Activated T-cell treated with anti-CD3 and anti-CD28 coated beads, Interleukin-2, amount 50 U/mL, for 1 hour (primary cell): ENCODE measurements at places on chromosomes 7 and 10.
A peak's percentile ranks its signal among the peaks of the same experiment; 100 is the strongest.

DNA sequence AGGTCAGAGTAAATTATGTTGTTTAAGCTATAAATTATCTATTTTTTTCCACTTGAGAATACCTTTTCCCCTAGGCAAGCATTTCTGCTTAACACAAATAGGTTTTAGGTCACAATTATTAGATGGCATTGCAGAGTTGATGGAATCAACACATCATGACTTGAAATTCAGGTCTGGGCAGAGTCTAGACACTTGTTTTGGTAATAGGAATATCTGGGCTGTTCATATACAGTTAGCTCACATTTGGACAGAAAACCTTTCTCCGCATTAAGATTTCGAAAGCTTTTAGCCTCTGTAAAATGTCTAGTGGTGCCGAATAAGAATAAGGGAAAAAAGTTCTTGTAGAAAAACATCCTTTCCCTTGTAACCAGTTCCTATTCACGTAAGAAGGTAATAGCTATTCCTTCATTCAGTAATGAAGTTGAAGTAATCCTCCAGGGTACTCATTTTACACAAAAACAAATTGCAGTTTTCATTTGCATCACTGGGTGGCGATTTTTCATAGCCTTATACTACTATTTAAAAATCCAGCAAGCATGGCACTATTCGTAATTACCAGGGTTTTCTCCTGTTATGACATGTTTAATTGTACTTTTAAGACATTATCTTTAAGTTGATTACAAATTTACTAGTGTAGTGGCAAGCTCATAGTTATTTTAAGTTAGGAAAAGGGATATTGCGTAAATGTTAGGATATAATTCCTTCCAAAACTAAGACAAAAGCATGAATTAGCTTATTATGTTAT lies 37.0 kb downstream of the RPA3 start:
- DNase-seq = no peak

GRCh38 chr7:123183431-123183830 lies 16.3 kb downstream of the SLC13A1 start:
- DNase-seq = no peak

GRCh38 chr7:151095123-151095797 lies 9.0 kb downstream of the AGAP3 start:
- DNase-seq = no peak

DNA sequence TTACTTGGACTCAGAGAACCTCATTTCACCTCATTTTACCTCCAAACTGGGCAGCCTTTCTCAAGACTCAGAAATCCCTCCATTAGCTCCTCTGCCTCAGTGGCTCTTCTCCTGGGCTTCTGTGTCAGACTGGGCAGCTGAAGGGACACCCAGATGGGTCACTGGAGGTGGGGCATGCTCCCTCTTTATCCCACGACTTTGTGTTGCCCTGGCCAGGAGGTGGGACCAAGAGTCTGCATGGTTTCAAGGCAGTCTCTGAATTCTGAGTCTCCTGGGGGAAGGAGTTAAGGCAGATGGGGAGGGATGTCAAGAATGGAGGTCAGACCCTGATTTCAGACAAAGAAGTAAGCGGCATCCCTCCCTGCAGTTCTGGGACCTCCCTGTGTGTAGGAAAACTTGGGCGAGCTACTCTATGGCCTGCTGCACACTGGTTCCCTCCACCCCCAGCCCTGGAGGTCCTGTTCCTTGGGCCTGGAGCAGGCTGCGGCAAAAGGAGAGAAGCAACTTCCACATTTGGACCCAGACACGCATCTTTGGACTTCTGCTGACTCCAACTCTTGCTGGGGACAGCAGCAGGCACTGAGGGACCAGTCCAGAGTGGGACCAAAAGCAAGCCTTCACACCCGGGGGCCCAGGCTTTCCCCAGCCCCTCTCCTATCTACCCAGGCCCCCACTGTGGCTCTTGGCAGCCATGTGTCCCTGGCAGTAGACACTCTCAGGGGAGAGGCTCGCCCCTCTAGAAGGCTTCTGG lies 10.8 kb downstream of the POLL start:
- DNase-seq = no peak

- no peak for DNase-seq
Observed at GRCh38 chr10:92274071-92274470, 16.8 kb downstream of the CPEB3 start.

DNA sequence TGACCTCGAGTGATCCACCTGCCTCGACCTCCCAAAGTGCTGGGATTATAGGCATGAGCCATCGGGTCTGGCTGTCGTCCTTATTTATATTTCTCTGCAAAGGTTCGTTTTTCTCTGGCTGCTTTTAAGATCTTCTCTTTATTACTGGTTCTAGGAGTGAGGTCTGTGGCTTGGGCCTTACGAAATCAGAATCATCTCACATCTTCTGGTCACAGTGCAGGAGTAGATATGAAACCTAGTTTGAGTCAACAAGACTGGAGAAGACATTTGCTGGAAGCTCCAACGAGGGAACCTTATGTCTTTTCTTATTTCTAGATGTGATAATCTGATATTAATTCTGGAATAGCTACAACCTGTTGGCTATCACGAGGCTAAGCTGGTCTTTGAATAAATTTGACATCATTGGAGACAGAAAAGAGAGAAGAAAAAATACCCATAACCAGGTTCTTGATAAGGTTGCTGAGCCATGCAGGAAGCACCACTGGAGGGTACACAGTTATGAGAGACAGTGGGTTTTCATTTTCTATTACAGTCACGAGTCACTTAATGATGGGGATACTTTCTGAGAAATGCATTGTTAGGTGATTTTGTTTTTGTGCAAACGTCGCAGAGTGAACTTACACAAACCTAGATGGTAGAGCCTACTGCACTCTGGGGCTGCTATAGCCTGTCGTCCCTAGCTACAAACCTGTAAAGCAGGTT lies 25.6 kb upstream of the IL15RA start:
- no peak for DNase-seq

DNA sequence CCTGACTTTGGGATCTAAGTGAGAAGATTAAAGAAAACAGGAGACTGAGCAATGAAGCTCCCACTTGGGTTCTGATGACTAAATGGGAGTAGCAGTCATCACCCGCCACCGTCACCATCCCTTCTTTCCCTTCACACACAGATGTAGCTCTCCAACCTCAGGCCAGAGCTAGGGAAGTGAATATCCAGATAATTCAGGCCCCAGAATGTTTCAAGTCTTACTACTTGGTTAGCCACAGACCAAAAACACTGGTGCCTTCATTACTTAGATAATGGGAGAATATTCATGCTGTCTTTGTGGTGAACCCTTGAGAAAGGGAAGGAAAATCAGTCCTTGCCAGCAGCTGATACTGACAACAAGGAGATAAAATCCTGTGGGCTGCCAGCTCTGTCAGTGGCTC lies 100.7 kb downstream of the OSBPL3 start:
- no peak for DNase-seq

- DNase-seq = no peak
Observed at GRCh38 chr10:100229819-100230422, 525 bp upstream of the CHUK start.

DNA sequence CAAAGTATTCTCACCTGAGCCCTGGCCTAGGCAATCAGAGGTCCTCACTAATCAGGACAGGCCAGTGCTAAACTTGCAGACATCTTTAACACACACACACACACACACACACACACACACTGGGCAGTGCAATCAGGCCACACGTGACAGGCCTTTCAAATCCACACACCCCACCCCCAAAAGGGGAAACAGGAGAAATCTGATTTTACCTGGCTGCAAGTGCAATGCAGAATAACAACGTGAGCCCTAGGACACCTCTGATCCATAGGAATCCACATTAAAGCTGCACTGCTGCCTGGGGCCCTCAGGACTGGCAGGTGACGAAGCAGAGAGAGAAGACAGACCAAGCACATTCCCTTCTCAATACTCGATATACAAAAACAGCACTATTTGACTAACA lies 218.9 kb downstream of the FAM107B start:
- peak; percentile 18 for DNase-seq

DNA sequence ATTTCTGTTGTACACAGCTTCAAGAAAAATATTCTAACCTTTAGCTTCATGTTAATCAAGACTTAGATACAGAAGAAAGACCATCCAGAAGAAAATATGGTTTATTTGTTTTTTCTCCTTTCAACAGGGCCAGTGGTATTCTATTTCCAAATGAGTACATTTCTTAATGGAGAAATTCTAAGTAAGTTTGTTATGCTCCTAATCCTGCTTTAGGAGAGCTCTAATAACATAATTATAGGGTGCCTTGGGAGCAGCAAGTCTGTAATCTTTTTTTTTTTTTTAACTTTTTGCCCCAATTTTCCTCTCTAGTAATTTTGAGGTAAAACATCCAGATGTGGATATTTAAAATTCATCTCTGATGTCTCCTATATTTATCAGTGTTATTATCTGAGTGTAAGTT lies 98.1 kb downstream of the ADD3 start:
- no peak for DNase-seq

DNA sequence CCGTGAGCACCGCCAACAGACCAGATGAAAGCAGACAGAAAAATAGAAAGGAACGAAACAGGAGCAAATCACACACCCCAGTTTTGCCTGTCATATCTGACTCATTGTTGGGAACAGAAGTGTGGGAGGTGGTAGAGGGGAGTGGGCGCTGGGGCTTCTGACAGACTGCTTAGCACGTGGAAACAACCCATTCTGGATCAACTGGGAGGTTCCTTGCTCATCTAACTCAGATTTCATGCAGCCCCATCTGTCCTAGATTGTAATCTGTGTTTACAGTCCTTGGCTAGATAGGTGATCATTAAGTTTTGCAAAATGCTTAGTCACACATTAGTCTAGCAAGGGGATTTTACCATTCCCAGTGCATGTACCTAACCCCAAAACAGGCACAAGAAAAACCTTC lies 154.1 kb downstream of the NRP1 start:
- DNase-seq = no peak

- no peak for DNase-seq
Observed at GRCh38 chr10:70785190-70785589, at the start of gene TBATA. Gene TBATA (minus strand): TSS chr10:70785377. CDS start chr10:70783379, 1,998 bp downstream.

- DNase-seq = no peak
Observed at GRCh38 chr10:73948947-73949633, 38.2 kb downstream of the PLAU start.

- no peak for DNase-seq
Observed at GRCh38 chr10:32047881-32048280, 8.3 kb downstream of the KIF5B start.

DNA sequence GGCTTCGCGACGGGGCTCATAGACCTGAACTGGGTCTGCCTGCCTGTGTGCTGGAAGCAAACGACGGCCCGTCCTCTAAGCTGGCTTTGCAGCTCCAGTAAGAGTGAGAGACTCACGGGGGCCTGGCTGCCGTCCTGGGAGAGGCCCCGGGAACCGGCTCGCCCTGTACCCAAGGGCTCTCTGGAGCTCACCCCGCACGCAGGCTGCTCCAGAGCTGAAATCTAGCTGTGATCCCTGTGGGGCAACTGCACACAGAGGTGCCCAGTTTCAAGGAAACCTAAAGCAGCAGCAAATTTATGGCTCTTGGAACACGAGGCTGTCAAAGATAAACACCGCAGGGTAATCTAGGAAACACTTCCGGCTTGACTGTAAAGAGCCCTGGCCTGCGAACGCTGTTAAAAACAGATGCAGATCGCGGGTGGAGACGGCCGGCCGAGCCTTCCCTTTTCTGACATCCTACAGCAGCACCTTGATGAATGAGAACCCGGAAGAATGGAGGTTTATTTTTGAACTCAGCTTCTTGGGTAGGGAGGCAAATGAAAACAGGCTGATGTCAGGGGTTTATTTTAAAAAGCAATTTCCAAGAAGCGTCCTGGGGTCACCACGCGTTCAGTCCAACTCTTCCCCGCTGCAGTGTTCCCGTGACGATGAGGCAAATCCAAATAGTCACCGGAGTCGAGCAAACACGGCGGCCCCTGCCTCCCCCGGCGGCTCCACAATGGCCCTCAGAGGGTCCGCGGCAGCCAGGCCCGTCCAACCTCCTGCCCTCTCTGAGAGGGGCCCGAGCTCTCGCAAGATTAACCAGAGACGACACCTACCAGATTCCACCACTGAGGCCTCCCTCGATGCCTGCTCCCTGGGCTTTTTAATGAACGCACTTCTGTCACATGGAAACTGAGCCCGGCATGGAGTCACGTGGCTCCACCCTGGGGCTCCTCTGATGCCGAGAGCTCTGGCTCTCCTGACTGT lies 29.6 kb downstream of the AMZ1 start:
- DNase-seq = no peak

DNA sequence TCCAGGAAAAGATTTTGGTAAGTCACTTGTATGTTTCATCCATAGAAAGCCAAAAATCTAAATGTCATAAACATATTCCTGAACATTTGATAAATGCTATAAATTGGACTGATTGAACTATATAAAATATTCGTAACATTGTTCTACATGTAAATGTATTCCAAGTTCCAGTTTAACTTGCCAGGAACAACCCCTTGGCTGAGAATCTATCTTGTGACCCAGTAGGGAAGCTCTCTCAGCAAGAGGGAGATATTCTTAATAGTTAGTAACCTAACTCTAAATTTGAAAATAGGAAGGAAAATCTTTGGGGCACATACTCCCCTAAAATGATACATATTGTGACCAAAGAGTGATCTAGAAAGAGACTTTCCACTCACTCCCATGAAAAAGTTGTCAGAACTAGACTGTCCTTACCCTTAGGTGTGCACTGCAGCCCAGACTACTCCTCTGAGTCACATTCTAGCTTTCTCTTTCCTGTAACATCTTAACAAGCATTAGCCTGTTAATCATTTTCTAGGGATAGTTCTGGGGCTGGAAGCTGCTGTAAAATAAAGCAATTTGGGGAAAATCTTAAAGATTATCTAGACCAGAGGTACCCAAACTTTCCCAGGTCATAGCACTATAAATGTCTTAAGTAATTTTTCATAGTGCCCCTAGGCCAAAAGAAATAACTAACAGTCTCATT lies 73.7 kb upstream of the SKAP2 start:
- no peak for DNase-seq

- no peak for DNase-seq
Observed at GRCh38 chr10:99555371-99555770, 22.6 kb downstream of the NKX2-3 start.

DNA sequence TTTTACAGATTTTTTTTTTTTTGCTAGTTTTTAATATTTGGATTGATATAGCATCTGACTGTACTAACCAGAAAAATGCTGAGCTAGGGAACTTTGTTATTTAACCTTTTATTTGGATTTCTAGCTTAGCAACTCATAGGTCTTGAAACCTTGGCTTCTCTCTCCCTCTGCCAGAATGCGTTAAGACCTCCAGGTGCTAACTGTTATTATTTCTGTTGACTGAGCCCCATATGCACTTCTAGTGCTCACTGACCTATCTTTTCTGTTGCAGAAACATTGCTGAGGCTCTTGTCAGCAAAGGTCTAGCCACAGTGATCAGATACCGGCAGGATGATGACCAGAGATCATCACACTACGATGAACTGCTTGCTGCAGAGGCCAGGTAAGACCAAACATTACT lies 143.6 kb downstream of the LRRC4 start:
- DNase-seq = no peak

- no peak for DNase-seq
Observed at GRCh38 chr7:33471636-33472242, 342.4 kb downstream of the BBS9 start.
